ENCODE measurements at places on chromosomes 2 and 18.
A peak's percentile ranks its signal among the peaks of the same experiment; 100 is the strongest.

DNA sequence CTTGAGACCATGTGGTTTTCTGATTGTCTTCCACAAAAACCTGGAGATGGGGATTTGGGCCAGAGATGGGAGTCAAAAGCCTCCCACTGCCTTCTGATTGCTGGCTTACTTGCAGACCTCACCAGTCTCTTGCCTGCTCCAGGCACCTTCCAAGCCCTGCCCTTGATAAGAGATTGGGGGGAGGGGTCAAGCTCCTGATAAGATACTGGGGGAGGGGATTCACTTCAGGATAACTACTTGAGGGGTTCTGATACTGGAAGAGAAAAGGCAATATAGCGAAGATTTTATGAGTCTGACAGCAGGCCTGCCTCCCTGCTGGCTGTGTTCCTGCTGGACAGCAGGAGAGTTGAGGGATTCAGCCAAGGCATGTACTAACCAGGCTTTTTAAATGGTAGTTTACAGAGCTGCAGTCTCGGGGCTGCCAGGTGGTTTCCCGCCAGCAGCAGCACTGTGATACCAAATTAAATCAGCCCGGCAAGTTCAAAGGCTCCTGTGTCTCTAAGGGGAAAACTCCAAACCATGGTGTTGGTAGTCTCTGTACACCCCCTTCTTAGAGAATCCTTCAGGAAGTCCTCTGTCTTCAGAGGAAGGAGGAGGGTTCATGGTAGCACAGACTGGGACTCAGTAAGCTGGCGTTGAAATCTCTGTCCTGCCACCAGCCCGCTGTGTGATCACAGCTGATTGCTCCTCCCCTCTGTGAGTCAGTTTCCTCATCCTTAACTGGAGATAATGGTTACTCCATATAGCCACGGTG lies 58.3 kb downstream of the FBXO36 start:
- DNase-seq = peak; percentile 71

DNA sequence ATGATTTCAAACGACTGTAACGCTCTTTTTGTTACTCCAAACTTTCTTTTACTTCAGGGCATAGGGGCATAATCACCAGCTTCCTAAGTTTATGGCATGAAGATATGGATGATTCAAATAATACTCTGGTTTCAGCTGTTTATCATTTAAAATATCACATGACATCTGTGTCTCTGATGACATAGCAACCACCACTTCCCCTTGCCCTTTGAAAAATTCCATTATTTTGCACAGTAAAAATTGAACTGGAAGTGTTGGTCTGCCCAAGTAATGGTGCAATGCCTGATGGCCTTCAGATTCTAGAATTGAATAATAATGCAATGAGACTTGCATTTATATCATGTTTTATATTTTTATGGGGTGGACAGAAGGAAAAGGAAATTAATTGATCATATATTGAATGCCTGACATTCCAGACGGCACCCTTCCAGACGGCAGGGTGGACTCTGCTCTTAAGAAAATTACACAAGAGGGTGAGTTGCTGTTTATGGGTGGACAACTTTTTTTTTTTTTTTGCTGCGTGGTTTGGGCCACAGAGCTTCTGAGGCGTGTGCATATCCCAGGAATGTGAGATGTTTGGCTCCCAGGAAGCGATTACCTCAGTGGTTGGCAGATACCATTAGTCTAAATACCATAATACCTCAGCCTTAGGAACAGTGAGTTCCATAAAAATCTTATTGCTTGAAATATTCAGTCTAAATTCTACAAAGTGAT lies 101.7 kb upstream of the ZNF521 start:
- no peak for DNase-seq

DNA sequence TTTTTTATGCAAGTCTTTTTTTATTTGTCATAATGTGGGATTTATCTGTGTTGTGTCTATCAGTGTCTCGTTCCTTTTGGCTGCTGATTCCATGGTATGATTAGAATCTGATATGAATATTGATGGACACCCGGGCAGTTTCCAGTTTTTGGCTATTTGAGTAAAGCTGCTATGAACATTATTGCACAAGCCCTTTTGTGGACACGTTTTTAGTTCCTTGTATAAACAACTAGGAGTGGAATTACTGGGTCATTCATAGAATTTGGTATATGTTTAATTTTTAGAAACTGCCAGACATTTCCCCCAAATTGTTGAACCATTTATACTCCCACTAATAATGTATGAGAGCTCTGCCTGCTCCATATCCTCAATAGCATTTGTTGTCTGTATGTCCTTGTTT lies 26.6 kb downstream of the HK2 start:
- DNase-seq = no peak

- DNase-seq = peak; percentile 48
These were observed 37.5 kb upstream of the ZBTB7C start for GRCh38 chr18:48446582-48447225.

DNA sequence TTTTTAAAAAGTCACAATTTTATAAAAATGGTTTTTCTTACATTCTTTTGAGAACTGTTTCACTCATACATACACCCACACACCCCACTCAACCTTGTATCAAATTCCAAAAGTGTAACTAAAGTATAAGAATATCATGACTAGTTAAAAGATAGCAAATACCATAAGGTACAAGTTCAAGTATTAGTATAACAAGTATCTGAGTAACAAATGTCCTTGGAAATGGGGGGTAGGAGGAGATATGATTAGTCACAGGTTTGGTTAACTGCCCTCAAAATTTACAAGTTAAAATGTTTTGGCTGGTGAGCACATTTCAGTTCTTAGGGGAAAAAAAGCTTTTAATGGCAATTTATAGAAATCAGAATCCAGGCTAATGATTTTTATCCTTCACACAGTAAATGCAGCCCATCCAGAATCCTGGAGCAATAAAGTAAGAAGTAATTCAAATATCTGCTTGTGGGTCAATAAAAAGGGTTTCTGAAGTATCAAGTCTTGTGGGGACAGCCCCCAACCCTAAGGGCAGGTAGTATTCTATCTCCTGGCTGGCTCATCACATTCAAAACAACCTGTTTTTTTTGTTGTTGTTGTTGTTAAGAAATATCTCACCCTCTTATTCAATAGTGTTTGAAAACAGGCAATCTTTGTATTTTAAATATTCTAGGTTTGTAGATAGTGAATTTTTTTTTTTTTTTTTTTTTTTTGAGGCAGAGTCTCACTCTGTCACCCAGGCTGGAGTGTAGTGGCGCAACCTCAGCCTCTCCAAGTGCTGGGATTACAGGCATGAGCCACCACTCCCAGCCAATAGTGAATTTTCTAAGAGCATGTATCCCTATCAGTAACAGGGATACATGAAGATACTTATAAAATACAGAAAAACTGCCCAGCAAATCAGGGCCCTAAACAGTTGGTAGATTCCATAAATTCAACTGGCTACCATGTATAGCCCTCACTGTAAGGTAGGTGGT lies 14.5 kb downstream of the IAH1 start:
- no peak for DNase-seq

GRCh38 chr2:155733091-155733853 lies 599.2 kb downstream of the NR4A2 start:
- peak; percentile 75 for DNase-seq

- DNase-seq = no peak
These were observed 22.3 kb downstream of the SEMA4F start for GRCh38 chr2:74676331-74676730.

GRCh38 chr2:221461901-221462300 lies 110.2 kb downstream of the EPHA4 start:
- no peak for DNase-seq

DNA sequence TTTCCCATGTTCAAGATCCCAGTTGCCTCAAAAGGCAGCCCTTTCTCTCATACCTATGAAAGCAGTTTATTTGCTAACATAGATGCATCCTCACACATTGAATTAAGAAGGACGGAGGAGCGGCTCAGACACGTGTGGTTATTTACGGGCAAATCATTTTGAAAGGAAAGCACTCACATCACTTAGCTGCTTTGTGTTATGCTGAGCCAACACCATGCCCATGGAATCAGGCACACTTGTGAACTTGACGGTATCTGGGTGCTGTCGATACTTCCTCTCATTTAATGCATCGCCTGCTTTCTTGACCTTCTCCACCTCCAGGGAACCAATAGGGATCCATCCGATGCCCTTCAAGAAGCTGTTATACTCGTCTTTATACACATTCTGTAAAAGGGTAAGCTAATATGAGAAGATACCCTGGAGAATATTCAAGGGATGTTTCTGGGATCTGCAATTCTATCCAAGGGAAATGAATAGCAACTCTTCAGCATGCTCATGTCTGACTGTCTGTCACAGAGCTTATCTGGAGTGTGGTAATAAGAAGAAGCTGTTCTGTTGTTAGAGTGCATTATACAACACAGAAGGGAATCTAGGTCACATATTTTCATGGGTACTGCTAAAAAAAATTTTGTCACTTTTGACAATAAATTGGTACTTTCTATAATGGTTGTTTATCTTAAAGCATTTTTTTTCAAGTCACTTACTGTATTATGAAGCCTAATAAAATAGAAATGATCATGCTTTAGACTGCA lies 63.3 kb downstream of the NEB start:
- DNase-seq = no peak

DNA sequence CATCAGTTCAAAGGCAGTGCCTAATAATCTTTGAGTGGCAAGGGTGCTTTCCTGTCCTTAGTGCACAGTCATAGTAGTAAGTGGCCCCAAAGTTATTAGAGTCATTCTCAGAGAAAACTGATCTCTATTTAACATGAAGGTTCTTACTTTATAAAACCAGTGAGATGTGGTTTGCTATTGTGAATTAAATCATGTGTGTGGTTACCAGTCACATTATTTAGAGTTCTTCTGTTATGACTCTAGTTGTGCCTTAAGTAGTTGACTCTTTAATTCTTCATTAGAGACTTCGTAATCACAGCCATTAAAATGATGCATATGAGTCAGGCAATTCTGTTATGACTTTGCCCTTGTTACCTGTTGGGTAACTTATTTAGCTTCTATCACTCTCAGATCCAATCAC lies 1392.9 kb upstream of the ACVR2A start:
- no peak for DNase-seq

DNA sequence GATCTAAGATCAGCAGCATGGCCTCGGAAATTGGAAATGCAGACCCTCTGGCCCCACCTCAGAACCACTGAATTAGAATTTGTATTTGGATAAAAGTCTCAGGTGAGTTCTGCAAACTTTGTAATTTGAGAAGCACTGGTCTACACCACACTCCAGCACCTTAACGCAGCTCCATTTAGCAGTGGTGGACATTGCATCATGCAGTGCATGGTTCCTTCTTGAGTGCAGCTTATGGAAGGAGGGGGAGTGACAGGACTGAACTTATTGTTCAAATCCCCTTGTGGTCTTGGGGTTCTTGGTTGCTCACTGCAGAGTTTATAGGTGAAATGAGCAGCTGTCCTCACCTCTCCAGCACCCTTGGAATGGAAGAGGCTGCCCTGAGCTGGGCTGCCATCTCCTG lies 17.4 kb upstream of the STEAP3 start:
- no peak for DNase-seq

- DNase-seq = no peak
These were observed 206.8 kb upstream of the ERBB4 start for GRCh38 chr2:212745359-212745758.

GRCh38 chr2:61179701-61180639 lies 18.0 kb downstream of the C2orf74 start:
- no peak for DNase-seq

- peak; percentile 80 for DNase-seq
These were observed 24.2 kb upstream of the CASP8 start for GRCh38 chr2:201235860-201236811.

DNA sequence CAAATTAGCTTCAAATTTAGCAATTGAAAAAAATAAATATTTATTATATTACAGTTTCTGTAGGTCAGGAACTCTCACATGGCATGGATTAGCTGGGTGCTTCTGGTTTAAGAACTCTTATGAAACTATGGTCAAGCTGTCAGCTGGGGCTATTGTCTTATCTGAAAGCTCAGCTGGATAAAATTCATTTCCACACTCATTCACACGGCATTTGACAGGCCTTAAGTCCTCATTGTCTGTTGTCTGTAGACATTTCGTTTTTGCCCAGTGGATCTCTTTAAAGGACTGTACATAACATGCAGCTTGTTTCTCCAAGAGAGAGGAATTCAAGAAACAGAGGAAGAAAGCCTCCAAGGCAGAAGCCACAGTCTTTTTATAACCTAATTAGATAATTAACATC lies 1556.8 kb upstream of the SLC39A10 start:
- no peak for DNase-seq

DNA sequence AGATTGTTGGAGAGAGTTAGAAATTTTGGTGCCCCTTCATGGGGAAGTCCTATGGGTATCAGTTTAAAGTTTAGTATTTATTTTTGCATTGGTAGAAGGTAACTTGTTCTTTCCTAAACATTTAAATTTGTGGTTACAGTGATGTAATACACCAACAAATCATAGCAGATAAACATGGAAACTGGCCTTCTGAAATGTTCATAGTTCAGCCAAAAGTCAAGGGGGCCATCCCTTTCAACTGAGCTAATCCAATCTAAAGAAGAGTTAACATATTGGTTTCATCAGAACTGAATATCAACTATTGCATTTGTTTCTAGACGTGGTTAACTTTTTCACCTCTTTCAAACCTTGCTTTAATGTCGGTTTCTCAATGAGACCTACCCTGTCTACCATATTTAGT lies 46.3 kb downstream of the PPP1R1C start:
- DNase-seq = no peak

DNA sequence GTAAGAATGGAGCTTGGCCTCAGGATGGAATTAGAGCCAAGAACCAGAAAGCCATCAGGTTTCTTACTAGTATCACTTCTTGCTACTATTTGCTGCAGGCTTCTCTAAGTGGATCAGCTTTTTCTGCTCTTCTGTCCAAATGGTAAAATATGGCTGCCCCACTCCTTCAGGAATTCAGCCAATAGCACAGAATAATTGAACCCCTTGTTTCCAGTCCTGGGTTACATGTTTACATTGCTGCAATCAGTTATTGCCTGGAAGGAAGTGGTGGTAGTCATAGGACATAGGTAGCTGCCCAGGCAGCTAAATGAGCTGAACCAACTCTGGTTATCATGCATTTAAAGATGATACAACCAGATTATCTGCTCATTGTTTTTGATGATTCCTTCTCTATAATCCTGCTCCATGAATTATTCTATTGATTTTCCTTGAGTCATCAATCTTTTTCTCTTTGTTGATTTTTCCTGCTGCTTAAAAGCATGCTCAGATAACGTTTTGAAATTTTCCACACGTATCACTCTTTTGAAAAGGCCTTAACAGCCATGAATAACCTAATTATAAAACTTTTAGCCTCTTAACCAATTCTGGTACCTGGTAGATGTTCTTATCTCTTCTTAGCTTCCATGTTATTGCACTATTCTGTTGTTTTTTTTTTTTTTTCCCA lies 12.6 kb downstream of the AGPS start:
- no peak for DNase-seq

DNA sequence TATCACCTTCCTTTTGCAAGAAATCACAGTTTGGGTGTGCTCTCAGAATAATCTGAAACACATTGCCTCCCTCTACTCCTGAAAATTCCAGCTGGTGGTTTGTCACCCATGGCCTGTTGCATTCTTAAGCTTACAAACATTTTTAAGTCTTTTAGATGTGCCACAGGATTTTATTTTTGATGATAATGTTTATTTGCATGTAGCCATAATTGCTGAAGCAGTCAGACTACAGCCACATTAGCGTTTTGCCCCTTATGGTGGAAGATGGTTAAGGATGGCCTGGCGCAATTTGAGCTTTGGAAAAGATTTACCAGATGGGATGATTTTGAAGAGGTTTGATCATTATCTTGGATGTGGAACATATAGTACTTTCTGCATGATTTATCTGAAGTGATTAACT lies 439.5 kb downstream of the MEIS1 start:
- no peak for DNase-seq

Measured in NCI-H1694 (cell line).